Hematopoietic multipotent progenitor cell treated with erythropoietin and hydrocortisone succinate and interleukin-3 and kit ligand, for 15 days (in vitro differentiated cells): ENCODE measurements at places on chromosomes 4 and X.
A peak's percentile ranks its signal among the peaks of the same experiment; 100 is the strongest.

DNA sequence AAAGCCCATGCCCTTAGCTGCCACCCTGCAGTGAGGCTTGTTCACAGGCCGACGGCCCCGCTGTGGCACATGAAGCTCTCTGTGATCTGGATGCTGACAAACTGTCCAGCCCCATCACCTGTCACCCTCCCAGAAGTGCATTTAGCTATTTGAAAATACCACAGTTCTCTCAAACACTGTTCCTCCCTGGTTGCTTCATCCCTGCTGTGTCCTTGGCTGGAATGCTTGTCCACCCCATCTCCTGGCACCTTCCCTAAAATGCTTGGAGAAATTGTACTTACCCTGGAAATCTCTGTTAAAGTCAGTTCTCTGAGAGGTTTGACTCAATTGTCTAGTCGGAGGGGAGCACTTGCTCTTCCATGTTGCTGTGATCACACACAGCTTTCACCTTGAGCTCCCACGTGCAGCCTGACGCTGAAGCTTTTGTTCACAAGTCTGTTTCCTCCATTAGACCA, 10.1 kb downstream of the SYNPO2 start:
- no peak for DNase-seq

DNA sequence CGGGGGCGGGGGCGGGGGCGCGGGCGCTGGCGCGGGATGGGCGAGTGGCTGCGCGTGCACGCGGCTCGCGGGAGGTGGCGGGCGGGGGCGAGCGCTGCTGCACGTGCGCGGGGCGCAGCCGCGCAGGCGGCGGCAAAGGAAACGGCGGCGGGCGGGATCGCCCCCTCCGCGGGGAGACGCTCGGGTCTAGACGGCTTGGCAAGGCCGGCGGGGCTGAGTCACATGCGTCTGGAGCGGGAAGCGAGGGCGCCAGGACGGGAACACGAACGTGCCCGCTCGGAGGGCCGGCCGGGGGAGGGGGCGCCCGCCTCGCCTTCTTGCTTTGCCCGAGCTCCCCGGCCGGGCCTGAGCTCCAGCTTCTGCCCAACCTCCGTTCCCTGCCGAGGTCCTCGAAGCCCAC, 4.3 kb upstream of the HAUS7 start:
- no peak for DNase-seq

- peak; percentile 5 for DNase-seq
Measured at GRCh38 chr4:71713611-71714203, 70.2 kb downstream of the GC start.

DNA sequence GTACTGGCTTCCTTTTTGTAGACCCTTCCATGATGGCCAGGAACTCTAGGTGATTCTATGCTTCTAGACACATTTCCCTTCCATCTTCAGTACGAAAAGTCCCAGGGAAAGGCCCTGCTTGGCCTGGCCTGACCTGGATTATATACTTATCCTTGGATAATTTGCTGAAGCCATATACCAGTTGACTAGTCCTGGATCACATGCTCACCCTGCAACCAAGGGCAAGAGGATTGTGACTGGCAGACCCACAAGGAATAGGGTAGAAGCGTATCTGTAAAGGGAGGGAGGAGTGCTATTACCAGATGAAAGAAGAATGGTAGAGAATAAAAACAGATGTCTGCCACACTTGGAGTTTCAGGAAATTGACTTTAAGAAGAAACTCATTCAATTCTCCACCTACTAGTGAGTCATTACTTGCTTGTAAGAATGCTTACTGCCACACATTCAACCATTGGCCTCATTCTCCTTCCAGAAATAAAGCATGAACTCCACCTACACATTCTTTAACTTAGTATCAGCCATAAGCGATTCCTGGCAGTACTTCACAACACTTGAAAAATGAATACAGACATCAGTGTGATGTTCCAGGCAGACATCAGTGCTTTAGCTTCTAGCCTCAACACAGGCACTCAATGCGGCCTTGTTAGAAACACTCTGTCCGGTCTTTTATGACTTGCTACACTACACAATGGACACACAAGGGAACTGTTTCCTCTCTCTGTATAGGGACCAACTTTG, 141.8 kb downstream of the CBR4 start:
- no peak for DNase-seq

GRCh38 chr4:102843938-102844337, 16.6 kb upstream of the UBE2D3 start:
- DNase-seq = no peak

GRCh38 chr4:110622841-110623717, at the start of gene PITX2:
TSS of gene PITX2 (minus strand) at chr4:110623077. CDS start at chr4:110622460, 617 bp downstream.
- no peak for DNase-seq

DNA sequence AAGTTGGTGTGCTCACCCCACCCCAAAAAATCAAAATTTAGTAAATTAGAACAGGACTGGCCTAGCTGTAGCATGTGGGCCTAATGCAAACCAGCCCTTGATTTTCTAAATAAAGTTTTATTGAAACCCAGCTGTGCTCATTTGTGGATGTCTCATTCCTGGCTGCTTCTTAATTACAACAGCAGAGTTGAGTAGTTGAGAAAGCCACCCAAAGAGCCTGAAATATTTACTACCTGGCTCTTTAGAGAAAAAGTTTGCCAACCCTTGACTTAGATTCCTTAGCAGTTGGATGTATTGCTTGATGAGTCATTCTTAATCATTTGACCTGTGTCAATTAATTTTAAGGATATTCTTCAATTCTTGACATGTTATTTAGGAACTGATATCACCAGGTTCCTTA, 168.3 kb upstream of the PUDP start:
- no peak for DNase-seq

DNA sequence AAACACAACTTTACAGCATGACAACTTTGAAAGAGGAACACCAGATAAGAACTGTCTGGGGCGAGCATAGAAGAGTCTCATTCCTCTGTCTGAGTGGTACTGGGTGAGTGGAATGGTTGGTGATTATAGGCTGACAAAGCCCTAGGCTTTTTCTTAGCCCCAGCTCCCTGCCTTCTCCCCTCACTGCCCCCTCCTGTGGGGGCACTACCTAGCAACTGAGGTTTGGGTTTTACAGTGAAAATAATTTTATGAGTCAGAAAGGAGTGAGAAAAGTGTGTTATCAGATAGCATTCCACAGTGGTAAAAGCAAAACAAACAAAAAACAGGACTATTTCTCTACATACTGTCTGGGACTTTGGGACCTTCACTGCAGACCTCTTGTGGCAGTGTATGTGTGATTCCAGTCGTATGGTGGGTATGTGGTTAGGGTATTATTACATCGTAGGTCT, 10.5 kb upstream of the TMEM165 start:
- DNase-seq = no peak

GRCh38 chr4:26377328-26378311, 56.8 kb downstream of the RBPJ start:
- no peak for DNase-seq

DNA sequence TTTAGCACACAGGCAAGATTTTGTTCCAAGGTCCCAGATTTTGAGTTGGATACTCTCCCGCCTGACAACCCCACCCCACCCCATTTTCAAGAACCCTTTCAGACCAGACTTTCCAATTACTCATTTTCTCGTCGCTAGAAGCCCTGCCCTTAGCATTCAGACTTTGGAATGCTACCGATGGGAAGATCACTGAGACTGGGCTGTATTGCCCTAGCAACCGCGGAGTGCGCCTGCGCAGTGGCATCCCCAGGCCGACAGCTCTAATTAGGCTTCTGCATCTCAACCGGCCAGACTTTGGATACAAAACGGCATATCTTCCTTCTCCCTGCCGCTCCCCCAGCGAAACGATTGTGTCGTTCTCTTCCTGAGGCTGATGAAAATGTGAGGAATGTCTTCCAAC, 3.4 kb downstream of the MAGEE2 start:
- DNase-seq = no peak

DNA sequence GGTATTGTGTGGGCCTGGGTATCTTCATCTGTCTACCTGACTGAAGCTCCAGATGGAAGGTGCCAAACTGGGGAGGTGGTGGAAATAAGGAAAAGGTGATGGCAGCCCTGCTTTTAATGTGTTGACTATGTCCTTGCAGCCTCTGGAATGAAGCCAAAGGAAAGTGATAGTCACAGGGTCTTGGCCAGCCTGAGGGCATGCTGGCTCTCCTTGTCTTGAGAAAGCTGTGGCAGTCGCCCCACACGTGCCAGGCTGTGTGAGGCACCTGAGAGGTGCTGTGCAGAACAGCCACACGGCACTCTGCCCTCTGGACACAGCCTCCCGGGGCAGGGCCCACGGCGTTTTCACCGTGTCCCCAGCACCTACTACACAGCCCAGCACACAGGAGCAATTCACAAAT, 77.6 kb downstream of the NAT8L start:
- DNase-seq = no peak
